ENCODE measurements at places on chromosomes 12 and 14. TPM values are rescaled to one million over a fixed set of nuclear protein-coding genes. Genes with fewer than 3 reads are reported as not detected.

B4GALNT3 gene
- total RNA-seq, result 50.9 TPM

DNA sequence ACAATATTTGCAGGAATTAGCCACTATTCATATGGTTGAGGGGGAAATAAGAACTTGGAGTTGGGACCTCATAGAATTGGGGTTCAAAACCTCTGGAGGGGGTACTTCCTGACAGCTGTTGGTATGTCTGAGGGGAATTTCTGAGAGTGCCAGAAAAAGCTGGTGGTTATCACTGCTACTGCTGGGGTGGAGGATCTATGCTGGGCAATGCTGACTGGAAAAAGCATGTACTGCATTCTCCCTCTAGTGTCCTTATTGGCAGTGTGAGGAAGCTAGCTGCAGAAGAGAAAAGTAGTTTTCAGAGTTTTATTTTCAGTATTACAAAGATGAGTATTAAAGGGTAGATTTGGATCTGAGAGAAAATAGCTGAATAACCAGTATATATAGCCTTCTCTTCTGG is 88.8 kb downstream of the FUT8 start:
- DNase-seq, result no peak

DNA sequence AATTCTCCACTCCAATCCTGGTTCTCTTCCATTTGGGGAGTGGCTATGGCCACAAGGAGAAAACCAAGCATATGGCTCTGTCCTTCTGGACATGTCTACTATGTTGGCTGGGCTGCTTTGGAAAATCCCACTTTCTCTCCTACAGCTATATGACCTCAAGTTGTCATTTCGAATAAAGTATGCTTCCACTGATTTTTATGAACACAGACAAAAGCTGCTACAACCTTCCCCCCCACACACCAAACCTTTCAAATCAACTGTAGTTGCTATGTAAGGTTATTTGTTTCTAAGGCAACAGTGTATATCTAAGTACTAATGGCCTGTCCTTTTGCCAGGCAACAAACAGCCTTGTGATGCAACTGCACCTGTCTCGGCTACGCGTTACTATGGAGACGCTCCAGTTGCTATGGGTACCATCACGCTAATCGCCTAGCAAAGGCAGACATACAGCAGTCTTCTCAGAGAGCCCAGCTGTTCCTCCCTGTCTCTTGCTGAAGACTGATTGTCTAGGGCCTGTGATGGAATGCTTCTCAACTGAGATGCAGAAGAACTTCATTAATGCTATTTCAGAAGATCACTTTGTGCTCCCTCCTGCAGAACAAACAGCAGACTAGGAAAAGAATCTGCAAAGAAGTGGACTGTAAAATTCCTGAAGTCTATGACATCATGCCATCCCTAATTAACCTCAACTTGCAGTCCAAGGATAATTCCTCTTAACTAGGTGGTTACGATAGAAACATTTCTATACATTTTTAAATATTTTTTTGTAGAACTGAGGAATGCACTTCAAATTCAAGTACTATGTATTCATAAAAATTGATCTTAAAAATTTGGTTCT is 67.6 kb downstream of the FOXN3 start:
- no peak for DNase-seq

- DNase-seq, result no peak
Observed at GRCh38 chr12:132424811-132425210, 65.1 kb upstream of the FBRSL1 start.

DNA sequence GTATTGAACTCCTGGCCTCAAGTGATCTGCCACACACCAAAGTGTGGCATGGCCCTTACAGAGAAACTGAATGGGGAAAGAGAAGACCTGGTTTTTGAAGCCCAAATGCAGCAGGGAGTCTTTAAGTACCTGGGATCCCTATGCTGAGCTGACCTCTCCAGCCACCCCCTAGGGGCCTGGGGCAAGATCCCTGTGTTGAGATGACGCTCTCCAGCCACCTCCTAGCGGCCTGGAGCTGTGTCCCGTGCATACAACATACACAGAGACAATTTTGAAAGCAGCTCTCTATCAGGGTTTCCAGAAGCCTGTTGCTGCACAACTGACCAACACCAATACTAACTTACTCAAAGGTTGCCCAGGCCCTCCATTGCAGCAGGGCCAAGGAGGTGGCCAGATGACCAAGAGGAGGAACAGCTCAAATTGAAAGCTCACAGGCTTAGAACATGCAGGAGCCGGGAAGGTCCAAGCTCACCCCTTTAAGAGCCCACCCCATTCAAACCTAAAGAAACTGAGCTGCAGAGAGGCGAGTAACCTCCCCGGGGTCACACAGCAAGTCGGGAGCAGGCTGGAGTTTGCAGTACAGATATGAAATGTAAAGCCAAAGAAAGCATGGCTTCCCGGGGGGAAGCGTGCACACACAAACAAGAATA is 31.5 kb downstream of the TTC7B start:
- DNase-seq, result no peak

DNA sequence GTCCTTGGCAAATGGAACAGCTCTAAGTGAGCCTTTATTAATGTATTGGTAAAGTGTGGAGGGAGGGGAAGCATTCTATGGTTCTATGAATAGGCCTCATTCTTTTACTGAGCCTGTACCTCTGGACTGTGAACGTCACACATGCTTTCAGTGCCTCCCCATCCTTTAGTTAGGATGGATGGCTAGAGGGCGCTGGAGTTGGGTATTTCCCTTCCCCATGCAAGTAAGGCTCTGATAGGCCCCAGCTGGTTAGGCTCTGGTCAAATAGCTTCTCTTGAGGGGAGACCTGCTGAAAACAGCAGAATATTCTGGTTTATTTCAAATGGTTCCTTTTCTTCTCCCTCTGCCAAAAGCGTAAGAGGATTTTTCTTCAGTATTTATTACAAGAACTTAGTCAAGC is 860.9 kb upstream of the MDGA2 start:
- no peak for DNase-seq

DNA sequence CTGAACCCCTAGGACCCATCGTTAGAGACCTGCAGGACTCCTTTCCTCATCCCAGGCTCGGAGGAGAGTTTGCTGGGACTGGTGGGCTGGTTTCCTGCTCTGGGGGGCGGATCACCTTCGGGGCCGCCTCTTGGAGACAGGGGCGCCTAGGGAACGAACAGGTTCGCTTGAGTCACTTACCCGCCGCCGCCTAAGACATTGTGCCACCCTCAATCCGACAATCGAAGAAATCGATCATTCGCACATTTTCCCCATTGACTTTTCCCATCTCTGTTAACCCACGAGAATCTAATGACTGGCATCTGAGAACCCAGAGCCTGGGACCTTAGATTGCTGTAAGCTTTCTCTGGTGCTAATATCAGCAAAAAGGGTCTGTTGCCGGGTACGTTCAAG is 322 bp downstream of the SLC39A9 start:
- no peak for DNase-seq
